ENCODE measurements at places on chromosomes 11 and 22.

DNA sequence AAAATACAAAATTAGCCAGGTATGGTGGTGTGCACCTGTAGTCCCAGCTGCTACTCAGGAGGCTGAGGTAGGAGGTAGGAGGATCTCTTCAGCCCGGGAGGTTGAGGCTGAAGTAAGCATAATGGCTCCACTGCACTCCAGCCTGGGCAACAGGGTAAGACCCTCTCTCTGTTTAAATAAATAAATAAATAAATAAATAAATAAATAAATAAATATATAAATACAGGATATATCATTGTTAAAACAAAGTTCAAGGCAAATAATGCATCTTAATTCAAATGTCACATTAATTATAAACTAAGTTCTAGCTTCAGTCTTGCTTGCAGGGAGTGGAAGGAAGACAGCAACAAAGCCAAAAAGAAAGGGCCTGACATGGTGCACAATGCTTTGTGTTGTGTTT, 44.5 kb upstream of the PANX1 start:
- no peak for DNase-seq

DNA sequence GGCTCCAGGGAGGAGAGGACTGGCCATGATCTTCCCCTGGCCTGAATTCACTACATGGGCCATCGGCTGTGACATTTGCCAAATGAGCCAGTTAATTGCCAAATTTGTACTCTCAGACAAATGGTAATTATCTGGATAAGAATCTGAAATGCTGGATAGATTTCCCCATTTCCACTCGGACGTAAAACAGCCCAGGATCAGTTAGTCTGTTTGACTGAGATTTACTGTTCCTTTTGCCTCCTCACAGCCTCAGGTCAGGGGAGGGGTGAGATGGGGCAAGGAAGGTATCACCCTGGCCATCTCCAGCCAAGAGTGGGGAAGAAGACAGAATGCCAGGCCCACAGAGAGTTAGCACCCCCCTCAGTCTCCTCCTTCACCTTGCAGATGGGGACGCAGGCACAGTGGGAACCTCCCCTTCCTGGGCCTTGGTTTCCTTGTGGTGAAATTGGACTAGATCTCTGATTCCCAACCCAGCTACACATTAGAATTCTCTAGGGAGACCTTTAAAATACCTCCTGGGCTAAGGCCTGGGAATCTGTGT, 5.2 kb downstream of the TRIM29 start:
- no peak for DNase-seq

DNA sequence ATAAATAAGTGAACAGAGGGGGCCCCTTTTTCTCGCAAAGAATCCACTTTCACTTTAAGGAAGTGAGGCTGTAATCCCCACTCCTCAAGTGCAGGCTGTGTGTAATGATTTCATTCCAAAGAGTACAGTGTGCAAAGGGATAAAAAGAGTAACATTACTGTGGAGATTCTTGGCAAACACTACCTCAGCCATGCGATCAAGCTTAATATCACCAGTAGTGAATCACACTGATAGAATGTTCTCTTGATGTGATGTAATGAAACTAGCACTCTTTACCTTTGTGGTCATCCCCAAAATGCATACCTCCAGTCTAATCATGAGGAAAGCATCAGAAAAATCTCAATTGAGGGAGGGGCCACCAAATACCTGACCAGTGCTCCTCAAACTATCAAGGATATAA, 246.1 kb upstream of the CHORDC1 start:
- no peak for DNase-seq

- DNase-seq: no peak
These were observed 117.5 kb downstream of the FEZ1 start for GRCh38 chr11:125378571-125378970.

GRCh38 chr11:95152876-95153856, 63.5 kb downstream of the ENDOD1 start:
- peak; percentile 44 for DNase-seq

DNA sequence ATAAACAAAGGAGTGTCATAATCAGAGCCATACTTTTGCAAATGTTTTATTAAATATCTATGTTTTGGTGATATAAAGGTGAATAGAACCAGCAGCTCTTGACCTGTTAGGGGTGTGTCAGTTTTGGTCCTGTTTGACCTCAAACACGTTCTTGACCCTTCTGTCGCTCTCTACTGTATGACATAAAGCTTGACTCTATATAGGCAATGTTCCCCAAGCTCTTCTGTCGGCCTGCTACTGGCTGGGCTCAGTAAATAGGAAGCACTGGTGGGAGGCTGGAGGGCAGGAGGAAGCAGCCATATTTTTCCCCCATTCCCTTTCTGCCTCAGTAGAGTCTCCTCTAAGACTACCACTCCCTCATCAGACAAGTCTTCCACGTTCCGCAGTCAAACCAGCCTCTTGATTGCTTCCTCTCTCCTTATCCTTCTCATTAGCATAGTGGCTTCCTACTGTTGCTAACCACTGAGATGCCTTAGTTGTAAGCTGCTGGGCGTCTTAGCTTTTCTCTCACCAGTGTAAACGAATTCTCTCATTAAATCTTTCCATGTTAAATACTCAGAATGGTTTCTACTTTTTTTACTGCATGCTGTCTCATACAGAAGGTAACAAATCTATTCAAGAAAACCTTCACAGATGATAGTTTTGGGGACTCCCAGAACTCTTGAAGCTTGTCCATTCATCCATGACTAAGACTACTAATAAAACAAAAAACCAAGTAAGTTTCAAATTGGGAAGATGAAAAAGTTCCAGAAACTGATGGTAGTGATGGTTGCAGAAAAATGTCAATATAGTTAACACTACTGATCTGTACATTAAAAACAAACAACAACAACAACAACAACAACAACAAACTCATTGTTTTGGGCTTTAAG, 3.3 kb downstream of the NPAT start:
- DNase-seq: no peak

GRCh38 chr11:60954421-60954820, 2.4 kb upstream of the SLC15A3 start:
- DNase-seq: no peak
